Activated CD8-positive, alpha-beta T cell treated with anti-CD3 and anti-CD28 coated beads for 36 hours (primary cell): ENCODE measurements at places on chromosomes 16 and 17. TPM values are rescaled to one million over a fixed set of nuclear protein-coding genes. Genes with fewer than 3 reads are reported as not detected.

DNA sequence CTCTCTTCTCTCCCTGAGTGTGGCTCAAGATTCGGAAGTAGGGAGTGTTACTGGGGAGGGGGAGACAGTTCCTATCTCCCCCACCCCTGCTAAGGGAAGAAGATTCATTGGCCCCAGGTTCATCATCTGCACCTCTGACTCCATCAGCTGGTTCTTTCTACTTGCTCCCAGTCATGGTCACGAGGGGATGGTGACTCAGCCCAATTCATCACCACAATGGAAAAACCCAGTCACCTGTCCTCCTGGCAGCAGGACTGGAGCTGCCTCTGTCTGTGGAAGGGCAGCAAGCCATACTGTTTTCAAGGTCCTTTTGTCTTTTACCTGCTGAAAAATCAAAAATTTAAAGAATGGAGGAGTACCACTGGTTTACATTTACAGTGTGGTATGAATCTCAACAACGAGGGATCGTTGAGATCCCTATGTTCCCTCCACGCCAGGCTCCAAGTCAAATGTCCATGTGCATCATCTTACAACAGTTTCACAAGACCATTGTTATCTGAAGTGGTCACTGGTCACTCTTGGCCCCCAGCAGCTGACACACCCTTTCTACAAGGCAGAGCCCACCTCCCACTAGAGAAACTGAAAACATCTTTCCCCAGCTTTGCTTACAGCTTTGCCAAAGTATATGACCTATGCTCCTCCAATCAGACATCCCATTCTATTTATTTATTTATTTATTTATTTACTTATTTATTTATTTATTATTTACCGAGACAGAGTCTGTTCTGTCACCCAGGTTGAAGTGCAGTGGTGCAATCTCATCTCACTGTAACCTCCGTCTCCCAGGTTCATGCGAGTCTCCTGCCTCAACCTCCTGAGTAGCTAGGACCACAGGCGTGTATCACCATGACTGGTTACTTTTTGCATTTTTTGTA lies 40.4 kb upstream of the NDRG4 start:
- DNase-seq: peak; percentile 87

The USP6 gene
- total RNA-seq: 0.04 TPM

DNA sequence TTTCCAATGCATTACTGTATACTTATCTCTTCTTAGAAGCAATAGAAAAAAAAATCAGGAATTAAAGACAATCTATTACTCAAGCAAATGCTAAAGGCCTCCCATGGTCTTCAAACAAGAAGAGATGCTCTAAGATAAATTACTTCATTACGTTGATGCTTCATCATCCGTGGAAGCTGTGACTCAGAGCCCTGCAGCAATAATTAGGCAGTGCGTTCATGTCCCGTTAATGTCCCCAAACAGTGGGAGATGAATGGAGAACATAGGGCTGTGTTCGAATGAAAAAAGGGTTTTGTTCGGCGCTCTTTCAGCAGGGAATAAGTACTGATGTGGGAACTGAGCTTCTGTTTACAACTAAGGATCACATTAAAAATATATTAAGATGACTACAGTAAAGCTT lies 15.9 kb upstream of the PDXDC1 start:
- DNase-seq: no peak

DNA sequence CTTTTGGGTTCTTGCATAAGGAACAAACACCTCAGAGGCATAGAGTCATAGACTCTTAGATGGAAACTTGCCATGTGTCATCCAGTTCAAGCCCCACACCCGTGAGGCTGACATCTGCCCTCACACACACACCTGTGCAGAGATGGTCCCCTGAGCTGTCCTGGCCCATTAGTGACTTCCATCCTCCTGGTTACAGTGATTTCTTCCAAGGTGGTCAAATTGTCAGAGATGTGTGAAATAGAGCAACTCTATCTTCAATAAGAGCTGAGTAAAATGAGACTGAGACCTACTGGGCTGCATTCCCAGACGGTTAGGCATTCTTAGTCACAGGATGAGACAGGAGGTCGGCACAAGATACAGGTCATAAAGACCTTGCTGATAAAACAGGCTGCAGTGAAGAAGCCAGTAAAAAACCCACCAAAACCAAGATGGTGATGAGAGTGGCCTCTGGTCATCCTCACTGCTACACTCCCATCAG lies 342.2 kb upstream of the TNRC6C start:
- no peak for DNase-seq

GRCh38 chr17:59513934-59514841 lies 51.2 kb upstream of the DHX40 start:
- DNase-seq: no peak

GRCh38 chr17:50125420-50125997 lies 4.5 kb downstream of the SAMD14 start:
- DNase-seq: no peak

The KRT25 gene
- total RNA-seq: not detected

DNA sequence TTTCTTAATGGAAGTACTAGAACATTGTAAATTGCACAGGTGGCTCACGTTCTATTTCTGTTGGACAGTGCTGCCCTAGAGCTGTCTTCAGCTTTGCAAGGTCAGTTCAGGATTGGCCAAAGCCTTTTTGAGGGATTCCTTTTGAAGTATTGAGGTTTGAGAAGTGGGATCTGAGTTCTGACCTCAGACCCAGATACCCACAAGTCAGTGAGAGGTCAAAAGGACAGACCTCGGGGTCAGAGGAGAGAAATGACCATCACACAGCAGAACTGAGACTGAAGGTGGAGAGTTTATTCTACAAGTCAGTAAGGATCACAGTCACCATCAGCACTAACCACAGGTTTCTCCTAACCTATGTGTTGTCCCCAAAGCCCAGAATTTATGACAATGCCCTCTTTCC lies 1.7 kb downstream of the ACSM5 start:
- DNase-seq: no peak

The GPR139 gene
- total RNA-seq: not detected

GRCh38 chr17:29826114-29826692 lies 103.8 kb downstream of the SSH2 start:
- DNase-seq: no peak

The GAS2L2 gene
- total RNA-seq: 0.34 TPM

- DNase-seq: no peak
Observed at GRCh38 chr17:75819116-75819515, 25.1 kb downstream of the UNC13D start.

The GRAP gene
- 12.2 TPM for total RNA-seq

GRCh38 chr16:28309811-28310311 lies 17.5 kb downstream of the SBK1 start:
- peak; percentile 99 for DNase-seq

- no peak for DNase-seq
Observed at GRCh38 chr16:49740256-49740655, 115.7 kb downstream of the ZNF423 start.

GRCh38 chr17:44496815-44497214 lies 6.4 kb downstream of the GPATCH8 start:
- no peak for DNase-seq

DNA sequence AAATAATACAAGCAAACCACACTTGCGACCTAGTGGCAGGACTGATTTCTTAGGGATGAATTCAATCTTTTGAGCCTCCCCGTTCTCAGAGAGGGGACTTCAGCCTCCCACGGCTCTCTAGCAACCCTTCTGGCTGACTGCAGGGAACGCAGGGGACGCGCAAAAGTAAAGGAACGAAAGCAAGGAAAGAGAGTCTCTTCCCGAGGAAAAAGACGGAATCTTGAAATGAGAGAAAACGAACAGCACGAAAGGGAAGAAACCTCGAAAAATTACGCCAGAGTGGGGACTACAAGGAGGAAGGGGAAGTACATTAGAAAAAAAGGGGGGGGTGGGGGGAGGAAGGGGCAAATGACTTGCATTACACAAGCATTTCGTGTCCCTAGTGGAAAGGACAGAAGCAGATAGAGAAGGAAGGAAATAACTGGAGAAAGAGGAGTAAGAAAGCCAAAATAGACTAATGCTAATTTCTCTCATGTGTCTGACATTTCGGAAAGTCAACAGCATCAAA lies 1.2 kb downstream of the GRB2 start:
- DNase-seq: peak; percentile 68

DNA sequence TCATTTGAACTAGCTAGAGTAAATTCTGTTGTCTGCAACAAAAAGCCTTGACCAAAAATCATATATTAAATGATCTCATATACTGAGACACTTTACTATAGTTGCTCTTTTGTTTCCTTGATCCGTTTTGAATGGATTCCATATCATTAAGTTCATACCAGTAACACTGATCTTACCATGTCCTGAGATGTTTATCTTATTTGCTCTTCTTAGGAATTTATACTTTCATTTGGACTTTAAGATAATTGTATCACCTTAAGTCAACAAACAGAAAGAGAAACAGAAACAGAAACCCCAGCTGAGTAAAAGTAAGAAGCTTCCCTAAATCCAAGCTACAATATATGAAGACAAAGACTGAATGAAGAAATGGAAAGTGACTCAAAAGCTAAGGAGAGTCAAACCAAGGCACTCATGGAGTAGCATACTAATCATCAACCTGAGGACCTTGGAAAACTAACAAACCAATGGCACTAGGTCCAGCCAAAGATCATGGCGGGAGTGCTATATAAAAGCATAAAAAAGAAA lies 106.5 kb upstream of the COX10 start:
- DNase-seq: no peak

GRCh38 chr16:70597135-70597835 lies 49.1 kb upstream of the IL34 start:
- no peak for DNase-seq

- DNase-seq: peak; percentile 57
Observed at GRCh38 chr16:67415872-67416793, at the start of gene ZDHHC1. ZDHHC1 (minus strand) TSS chr16:67416477; CDS start chr16:67407775, 8,702 bp downstream.

DNA sequence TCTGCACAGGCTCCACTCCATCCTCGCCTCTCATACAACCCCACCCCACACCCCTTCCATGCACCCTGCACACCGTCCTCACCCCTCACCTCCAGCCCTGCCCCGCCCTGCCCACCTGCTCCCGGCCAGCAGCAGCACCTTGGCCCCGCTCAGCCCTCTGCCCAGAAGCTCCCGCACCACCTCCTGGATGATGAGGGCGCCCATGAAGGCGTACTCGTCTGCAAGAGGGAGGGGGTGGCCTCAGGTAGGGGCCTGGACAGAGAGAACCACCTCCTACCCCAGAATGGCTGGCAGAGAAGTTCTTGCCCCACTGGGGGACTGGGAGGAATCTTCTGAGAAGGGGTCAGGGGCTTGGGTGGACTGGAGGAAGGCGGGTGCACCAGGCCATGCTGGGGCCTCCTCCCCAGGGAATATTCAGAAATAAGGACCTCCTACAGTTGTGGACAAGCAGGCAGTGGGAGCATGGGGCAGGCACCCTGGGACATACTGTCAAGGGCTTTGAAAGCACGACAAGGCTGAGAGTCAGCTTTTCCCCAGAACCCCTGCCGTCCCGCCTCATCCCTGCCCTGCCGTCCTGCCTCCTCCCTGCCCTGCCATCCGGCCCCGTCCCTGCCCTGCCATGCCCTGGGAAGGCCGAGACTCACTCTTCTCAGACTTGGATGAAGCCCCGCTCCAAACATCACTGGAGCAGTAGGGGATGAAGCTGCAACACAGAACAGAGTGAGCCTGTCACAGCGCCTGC lies 3.1 kb downstream of the NOTUM start:
- no peak for DNase-seq

The RGS9 gene
- 1.3 TPM for total RNA-seq

- DNase-seq: no peak
Observed at GRCh38 chr16:49970797-49971431, 54.1 kb upstream of the CNEP1R1 start.

DNA sequence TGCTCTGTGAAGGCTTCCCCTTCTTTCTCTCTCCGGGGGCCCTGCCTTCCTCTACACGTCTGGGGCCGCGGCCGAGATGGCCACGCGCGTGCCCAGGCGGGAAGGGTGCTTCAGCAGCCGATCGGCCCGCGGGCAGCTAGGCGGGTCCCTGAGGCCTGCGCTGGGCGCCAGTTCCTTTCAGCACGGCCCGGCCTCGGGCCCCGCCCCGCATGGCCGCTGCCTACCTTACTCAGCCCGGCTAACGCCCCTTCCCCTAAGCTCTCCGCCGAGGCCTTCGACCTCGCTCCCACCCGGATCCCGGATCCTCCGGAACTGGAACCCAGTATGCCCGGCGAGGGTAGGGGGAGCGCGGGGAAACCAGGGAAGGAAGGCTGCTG lies 335 bp downstream of the TMEM11 start:
- peak; percentile 28 for DNase-seq

GRCh38 chr17:79950751-79951150 lies 84.9 kb downstream of the TBC1D16 start:
- DNase-seq: no peak

The KRT32 gene
- not detected for total RNA-seq

The C1QTNF8 gene
- not detected for total RNA-seq

- DNase-seq: no peak
Observed at GRCh38 chr17:57370037-57370581, 113.8 kb downstream of the MSI2 start.

GRCh38 chr17:44840936-44841335 lies 6.7 kb upstream of the HIGD1B start:
- DNase-seq: peak; percentile 40

The AGRP gene
- total RNA-seq: not detected

DNA sequence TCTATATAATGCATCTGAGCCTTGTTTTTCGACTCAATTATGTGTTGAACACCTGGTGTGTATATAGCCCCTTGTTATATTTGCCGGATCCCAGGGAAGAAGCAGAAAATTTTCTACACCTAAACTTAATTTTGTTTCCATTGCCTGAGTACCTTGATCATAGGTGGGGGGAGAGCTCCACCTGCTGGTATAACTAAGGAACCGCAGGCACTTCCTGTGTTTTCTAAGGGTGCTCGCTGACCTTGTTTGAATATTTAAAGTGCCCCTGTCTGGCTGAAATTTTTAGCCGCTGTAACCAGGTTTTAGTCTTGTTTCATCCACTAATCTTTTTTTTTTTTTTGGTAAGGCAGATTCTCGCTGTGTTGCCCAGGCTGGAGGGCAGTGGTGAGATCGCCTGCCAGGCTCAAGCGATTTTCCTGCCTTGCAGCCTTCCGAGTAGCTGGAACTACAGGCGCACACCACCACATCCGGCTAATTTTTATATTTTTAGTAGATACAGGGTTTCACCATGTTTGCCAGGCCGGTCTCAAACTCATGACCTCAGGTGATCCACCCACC lies 6.5 kb upstream of the NUBP1 start:
- peak; percentile 68 for DNase-seq

DNA sequence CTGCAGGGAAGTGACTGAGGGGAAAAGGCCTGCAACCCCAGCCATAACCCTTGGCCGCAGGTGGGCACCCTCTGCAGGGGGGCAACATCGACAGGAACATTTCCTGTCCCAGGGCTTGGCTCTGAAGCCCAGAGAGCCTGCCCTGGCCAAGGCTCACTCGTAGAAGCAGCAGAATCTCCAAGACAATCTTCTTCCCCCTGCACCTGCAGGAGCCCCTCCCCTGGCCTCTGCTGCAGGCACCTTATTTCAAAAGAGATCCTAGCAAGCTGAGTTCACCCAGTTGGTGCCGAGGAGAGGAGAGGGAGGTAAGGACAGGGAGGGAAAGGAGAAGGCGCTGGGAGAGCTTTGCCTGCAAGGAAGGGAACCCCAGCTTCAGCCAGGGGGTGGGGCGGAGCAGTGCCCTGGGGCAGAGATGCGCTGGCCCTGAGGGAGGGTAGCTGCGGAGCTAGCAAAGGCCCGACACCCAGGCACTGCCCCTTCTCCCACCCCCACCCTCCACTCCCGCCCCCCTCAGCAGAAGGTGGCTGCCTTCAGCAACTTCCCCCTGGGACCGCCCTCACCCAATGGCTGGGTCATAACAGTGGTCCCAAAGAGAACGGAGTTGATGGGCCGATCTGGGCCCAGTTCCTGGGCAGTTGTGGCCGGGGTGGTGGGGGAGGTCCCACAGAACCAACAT lies 104.3 kb upstream of the TNRC6C start:
- no peak for DNase-seq
